ENCODE measurements at places on chromosomes 6 and 20.

- no peak for DNase-seq
Measured at GRCh38 chr6:135299256-135299655, 118.1 kb downstream of the MYB start.

GRCh38 chr20:270517-270916 is 13.0 kb downstream of the DEFB132 start:
- no peak for DNase-seq

DNA sequence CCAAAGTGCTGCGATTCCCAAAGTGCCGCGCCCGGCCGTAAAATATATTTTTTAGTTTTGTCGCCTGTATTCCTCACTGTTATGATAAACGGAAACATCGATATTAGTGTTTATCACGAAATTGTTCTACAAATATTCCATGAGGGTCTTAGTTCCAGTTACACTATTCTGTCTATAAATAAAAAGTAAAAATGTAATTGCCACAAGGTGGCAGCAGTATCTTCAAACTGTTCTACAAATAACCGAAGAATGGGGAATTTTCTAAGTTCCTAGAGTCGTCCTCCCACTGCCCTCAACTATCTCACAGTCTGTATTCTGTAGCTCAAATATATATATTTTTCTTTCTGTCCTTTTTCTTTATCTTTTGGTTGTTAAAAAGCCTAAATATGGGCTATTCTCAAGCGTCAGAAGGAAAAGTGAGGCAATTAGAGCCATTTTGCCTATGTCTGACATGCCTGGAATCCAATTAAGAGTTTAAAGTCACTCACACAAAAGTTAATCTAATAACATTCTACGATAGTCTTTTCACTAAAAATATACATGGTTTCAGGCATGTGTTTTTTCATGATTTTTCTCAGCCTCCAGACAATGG is 14.2 kb upstream of the FAM162B start:
- DNase-seq: no peak

- no peak for DNase-seq
Measured at GRCh38 chr6:121365536-121366521, 31.5 kb upstream of the TBC1D32 start.

DNA sequence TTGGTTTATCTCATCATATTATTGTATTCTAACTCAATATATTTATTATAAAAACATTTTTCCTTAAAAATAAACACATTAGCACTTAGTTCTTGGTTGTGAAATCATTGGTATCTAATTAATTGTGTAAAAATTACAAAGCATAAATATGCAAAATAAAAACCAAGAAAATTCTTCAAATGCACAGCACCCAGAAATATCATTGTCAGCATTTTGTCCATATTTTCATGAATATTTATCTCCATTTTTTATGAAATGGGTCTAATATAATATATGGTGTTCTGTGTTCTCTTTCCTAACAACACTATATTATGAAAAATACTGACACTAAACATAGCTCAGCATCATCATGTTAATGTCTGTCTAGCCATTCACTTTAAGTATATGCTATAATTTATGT is 877.8 kb upstream of the MAP3K7 start:
- DNase-seq: no peak

- no peak for DNase-seq
Measured at GRCh38 chr6:159809149-159809548, 9.1 kb downstream of the PNLDC1 start.

DNA sequence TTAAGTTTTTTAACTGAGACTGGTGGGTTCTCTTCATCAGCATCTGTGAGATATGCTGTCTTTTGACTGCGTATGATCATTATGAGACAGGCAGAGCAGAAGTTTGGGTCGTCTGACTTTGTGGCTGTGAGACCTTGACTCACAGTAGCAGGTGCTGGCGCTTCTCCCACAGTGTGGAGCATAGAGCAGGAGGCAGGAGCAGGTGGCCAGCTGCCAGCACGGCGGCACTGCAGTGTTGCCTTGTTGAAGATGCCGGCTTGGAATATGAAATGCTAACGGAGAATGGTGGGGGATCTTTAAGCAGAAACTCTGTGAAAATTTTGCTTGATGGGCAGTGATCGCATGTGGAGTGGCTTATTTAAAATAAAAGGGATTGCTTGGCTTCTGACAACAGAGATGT is 105.0 kb downstream of the TIAM2 start:
- DNase-seq: no peak

DNA sequence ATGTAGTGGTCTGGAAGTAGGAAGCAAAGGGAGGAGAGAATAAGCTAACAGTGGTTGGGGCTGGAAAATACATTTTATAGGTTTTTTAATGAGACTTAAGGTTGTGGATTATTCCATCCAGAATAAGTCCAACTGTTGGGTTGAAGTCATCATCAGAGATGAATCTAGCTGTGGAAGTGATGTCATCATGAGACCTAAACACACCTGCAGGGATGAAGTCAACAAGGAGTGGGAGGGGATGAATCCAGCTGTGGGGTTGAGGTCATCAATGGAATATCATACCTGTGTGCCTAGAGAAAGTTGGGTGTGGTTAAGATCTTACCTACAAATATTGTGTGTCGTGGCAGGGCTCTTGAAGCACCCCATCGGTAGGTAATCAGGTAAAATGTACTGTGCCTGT is 730.7 kb downstream of the RFPL4B start:
- no peak for DNase-seq

- DNase-seq: no peak
Measured at GRCh38 chr6:125507987-125508655, 206.4 kb upstream of the HDDC2 start.

- DNase-seq: no peak
Measured at GRCh38 chr6:128036808-128037570, 136.1 kb upstream of the THEMIS start.

GRCh38 chr20:32385541-32385940 is 27.4 kb downstream of the ASXL1 start:
- no peak for DNase-seq

GRCh38 chr20:52047811-52048764 is 143.5 kb downstream of the ZFP64 start:
- DNase-seq: no peak

Data from endothelial cell (in vitro differentiated cells).